ENCODE measurements at places on chromosomes 5 and 9.

DNA sequence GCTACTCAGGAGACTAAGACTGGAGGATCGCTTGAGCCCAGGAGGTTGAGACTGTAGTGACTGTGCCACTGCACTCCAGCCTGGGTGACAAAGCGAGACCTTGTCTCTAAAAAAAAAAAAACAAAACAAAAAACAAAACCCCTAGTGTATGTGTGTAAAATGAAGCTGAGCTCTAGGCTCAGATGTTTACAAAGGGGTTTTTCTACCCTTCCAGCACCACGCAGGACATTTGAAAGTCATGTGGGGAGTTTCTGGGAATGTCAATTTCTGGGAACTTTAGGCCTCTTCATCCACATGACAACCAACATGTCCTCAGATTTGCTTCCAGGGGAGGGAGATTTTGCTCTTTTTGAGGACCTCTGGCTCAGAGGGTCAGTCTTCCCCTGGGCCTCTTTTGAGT is 42.4 kb upstream of the AIF1L start:
- DNase-seq, result no peak

DNA sequence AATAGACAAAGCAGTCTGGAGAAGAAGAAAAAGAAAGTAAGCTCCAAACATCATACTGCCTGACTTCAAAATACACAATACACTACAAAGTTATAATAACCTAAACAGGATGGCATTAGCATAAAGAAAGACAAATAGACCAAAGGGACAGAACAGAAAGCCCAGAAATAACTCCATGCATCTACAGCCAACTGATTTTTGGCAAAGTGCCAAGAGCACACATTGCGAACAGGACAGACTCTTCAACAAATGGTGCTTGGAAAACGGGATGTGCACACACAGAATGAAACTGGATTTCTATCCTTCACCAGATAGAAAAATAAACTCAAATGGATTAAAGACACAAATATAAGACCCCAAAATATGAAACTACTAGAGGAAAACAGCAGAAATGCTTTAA is 66.6 kb upstream of the SPATA31E1 start:
- no peak for DNase-seq

GRCh38 chr5:145990170-145990569 is 53.8 kb downstream of the SH3RF2 start:
- DNase-seq, result no peak

GRCh38 chr5:57566914-57567313 is 84.3 kb upstream of the ACTBL2 start:
- DNase-seq, result no peak

- DNase-seq, result no peak
These were observed 88.9 kb downstream of the PCDH1 start for GRCh38 chr5:141789330-141789729.

DNA sequence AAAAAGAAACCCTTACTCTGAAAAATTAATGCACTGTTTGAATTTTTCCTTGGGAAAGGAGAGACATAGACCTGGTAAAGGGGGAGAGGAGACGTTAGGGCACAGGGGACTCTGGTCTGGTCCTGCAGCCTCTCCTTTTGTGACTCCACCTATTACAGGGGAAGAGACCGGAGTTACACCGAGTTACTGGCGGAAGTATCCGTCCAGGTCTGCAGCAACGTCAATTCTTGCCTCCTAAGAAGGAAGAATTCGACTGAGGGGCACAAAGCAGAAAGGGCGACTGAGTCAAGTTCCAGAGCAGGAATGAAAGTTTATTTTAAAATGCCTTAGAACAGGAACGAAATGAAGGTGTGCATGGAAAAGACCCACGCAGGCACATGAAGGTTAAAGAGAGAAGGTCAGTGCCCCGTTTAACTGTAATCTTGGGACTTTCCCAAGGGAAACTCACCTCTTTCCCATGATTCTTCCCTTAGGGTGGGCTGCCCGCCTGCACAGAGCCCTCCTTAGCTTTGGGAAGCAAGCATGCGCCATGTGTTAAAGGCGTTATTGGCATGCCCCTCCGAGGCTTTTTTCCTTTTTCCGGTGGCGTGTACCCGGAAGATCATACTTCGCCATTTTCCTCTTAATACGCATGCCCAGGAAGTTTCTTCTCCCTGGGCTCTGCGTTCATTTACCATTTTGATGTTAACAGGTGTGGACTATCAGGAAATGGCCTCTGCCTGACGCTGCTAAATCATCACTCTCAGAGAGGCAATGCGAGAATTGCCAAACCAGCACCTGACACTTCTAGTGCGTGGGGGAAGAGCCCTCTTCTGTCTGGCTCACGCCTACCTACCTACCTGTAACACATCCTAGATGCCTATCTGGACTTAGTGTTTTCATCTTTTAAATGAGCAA is 409.6 kb upstream of the PAPPA start:
- no peak for DNase-seq

GRCh38 chr5:153523211-153523610 is 32.7 kb downstream of the GRIA1 start:
- DNase-seq, result no peak

- DNase-seq, result no peak
These were observed 528.1 kb upstream of the KLF4 start for GRCh38 chr9:108017671-108018070.

Measured in NCI-H1048 (cell line).